ENCODE measurements at places on chromosomes 3 and 15. TPM values are rescaled to one million over a fixed set of nuclear protein-coding genes. Genes with fewer than 3 reads are reported as not detected.
A peak's percentile ranks its signal among the peaks of the same experiment; 100 is the strongest.

Gene SPATA12
- total RNA-seq: 0.10 TPM

Gene TRPM1
- total RNA-seq: not detected

Gene DNAH12
- total RNA-seq: 0.25 TPM

Gene PLA2G4E
- not detected for total RNA-seq

Gene ZMYND10
- total RNA-seq: 4.7 TPM

Gene ABI3BP
- total RNA-seq: 0.69 TPM

Gene NANOGP8
- total RNA-seq: not detected

Gene PRR23E
- total RNA-seq: not detected

DNA sequence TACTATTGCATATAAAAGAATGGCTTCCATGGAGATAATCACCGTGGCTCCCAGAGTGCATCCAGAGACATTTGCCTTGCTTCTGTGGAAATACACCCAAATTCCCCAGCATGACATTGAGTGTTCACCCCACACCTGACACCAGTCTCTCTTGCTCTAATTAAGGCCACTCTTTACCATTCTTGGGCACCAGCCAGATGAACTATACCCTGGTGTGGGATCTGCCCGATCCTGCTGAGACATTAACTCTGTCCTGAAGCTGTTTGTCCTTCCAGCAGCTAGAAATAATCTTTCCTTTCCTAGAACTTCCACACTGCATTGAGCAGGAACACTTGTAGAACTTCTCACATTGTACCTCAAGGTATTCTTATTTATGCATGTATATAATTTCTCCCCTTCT is 105.2 kb downstream of the LPP start:
- no peak for DNase-seq

DNA sequence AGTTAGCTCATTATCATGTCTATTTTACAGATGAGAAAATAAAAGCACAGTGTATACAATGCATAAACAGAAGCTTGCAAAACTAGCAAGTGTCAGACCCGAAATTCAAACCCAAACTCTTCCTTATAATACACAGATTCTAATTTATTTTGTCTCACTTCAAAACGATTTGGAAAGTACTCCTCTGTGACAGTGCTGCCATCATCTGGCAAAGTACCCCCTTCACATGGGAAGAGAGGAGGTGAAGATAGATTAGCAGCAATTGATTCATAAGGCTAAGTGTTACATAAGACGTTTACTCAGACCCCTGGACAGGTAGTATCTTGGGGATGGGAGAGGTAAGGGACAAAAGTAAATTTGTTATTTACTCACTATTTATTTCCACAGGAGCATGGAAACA is 744.0 kb upstream of the SGO1 start:
- DNase-seq: peak; percentile 23

DNA sequence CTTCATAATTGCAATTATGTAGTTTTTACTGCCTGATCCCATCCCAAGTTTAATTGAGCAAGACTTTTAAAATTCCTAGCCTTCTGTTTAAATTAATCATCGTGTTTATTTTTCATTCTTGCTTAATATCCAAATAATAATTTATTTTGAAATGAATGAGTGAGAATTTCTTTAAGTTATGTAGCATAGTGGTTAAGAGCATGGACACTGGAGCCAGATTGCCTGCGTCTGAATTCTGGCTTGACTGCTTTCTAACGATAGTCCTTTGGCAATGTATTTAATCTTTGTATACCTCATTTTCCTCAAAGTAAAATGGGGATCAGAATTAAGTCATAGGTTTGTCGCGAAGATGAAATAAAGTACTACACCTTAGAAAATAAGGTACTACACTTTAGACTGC is 71.4 kb downstream of the LRRC49 start:
- no peak for DNase-seq

- no peak for DNase-seq
Measured at GRCh38 chr15:41543521-41543870, 561 bp downstream of the RPAP1 start.

DNA sequence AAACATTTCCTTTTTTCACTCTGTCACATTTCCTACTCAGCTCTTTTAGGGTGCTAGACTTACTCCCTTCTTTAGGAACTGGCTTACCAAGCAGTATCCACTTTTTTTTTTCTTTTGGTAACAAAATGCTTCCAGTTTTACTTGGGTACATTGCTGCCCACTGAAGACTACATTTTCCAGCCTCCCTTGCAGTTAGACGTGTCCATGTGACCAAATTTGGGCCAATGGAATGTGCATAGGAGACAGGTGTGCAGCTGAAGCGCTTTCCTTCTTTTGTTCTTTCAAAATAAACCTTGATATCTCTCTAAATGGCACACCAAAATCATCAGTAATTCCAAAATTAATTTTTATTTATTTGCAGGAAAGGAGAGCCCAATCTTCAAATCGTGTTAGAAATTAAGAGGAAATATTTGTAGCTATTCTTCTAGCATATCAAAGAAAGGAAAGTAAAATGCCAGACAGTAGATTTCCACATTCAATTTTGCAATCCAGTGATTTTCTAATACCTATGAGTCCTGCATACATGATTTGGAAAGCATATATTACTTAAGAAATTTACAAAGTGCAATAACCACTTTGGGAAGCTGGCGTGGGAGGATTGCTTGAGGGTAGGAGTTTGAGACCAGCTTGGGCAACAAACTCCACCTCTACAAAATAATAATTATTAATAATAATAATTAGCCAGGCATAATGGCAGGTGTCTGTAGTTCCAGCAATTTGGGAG is 422.0 kb upstream of the FRG2C start:
- no peak for DNase-seq

DNA sequence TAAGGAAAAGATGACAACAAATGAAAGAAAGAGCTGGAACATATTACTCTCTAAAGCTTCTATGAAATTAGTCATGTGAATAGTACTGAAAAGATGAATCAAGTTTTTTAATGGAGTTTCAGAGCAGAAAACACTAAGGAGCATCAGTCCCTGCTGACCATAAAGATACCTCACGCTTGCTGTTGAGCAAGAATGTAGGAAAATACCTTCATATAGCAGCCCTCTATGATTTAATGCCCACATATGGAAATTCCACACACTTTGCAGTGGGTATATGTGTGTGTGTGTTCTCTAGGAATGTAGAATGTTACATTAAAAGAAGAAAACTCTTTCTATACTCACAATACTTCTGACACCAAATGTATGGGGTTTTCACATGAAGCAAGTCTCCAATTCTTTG is 355.0 kb downstream of the ERC2 start:
- no peak for DNase-seq

GRCh38 chr3:18208856-18209255 is 216.3 kb downstream of the SATB1 start:
- DNase-seq: no peak

DNA sequence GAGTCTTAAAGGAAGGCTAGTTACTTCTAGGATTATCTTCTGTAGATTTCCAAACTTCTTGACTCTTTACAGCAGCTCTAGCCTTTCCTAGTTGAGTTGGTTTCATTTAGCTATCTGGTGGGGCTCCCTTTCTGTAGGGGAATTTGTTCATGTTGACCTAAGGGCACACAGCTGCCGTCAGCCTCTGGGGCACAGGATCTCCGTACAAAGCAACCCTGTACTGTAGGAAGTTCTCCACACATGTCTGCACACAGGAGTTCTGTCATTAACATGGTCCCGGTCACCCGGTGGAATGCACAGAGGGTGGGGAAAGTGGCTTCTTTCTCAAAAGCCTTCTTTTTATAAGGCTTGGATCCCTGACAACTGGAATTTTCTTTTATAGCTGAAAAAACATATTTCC is 88.7 kb upstream of the TNIK start:
- peak; percentile 32 for DNase-seq

DNA sequence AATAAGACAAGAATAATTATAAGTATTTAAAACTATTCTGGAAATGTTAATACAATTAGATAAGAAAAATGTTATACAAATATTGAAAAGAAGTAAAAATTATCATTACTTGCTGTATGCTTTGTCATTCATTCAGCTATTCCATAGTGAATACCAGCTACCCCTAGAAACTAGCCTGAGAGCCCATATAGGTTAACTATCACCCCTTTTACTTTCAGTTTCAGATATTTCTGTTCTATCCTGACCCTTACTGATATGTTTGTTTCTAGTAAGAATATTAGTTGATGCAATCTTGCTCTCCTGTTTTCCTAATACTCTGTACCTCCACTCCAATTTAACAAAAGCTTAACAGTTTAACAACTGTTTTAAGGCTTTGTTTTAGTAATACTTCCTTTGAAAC is 31.6 kb downstream of the FAM227B start:
- DNase-seq: no peak

DNA sequence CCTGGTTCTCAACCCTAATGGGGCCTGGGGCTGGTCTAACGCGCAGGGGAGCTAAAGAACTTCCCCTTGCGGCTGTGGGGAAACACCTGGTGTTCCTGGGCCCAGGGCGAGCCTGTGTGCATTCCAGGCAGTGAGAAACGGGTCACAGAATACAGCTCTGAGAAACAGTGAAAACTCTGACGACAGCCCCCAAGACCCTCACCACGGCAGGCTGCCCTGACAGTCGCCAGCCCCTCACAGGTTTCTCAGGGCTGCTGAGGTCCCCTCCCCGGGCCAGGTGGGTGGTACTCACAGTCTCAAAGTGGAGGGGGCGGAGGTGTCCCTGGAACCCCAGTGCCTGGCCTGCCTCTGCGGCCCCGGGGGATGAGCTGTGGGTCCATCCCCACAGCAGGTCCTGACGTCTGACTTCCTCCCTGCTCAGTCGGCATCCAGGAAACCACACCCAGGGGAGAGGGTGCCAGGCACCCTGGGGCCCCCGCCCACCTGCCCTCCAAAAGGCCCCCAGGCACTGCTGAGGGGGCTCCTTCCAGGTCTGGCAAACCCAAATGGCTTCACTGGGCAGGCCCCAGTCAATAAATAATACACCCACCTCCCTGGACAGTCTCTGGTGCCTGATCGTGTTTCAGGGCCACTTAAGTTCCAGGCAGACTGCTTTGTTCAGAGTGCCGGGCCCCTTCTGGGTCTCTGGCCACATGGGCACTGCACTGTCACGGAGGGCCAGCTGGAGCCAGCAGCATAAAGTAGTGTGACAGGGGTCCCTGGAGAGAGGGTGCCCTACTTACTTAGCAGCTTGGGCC is 57.7 kb downstream of the IQSEC1 start:
- no peak for DNase-seq

DNA sequence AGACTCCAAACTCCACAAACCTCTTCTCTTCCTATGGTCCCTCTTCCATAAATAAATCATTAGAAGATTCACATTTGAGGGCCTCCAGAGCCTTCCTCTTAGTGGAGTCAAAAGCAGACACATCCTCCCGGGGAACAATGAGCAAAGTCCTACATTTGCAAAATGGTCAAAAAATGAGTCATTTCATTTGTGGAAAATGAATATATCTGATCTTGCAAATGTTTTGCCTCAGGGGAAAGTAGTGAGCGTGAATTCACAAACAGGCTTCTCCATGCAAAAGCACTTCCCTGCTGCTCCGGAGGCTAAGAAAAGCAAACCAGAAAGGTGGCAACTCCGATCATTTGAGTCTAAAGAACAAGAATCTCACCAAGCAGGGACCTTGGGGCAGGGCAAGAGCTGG is 86.7 kb upstream of the IQSEC1 start:
- peak; percentile 13 for DNase-seq

- no peak for DNase-seq
Measured at GRCh38 chr3:138732456-138732855, 102.3 kb downstream of the PIK3CB start.

DNA sequence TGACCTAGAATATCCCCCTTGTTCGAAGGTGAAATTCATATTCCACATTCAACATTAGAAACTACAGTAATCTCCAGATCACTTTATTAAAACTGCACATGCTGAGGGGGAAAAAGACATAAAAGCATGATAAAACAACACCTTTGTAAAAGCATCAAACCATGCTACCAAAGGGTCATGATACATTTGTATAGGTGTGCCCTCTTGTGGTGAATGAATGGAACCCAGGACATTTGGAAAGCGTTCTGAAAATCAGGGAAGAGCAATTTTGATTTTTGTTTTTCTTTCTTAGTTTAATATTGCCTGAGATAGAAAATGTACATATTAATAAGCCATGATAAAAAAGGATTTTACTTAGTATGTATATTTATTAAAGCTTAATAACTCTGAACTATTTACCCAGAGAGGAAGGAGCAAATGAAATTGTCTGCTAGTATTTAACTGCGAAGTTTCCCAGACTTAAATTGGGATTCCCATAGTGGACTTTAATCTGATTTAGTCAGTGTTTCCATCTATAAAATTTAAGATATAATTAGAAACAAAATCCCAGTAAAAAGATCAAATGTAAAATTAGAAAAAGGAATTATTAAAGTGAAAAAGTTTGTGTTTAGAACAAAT is 105.8 kb upstream of the ARL6 start:
- peak; percentile 52 for DNase-seq

DNA sequence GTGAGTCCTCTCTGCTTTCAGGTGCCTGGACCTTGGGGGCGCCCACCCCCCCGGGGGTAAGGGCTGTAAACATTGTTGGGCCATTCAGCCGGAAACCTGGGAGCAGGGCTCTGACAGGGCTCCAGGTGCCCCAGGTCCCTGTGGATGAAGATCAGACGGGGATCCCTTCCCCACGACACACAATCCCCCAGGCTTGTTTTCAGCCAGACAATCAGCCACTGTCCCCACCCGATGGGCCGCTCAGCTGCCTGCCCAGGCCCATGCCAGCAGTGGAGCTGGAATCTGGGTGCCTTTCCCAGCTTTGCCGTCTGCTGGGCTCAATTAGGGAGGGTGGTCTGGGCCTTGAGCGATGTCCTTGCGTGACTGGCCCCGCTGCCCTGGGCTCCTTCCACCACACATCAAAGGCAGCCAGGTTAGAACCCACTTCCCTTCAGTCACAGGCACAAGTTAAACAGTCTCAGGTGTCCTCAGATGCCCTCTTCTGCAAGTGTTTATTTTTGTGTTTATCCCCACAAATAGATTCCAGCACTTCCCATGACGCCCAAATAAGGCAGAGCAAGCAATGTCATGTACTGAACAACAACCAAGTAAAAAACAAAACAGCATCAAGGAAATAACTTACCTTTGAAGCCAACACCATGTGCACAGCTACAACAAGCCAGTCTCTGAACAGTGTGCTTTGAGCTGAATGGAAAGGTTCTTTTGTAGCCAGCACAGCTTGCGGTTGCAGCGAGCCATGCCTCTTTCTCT is 77.0 kb upstream of the ALDH1A3 start:
- no peak for DNase-seq

- no peak for DNase-seq
Measured at GRCh38 chr15:75314552-75315290, 21.1 kb upstream of the COMMD4 start.

GRCh38 chr15:38559636-38560307 is 4.8 kb downstream of the RASGRP1 start:
- DNase-seq: no peak

DNA sequence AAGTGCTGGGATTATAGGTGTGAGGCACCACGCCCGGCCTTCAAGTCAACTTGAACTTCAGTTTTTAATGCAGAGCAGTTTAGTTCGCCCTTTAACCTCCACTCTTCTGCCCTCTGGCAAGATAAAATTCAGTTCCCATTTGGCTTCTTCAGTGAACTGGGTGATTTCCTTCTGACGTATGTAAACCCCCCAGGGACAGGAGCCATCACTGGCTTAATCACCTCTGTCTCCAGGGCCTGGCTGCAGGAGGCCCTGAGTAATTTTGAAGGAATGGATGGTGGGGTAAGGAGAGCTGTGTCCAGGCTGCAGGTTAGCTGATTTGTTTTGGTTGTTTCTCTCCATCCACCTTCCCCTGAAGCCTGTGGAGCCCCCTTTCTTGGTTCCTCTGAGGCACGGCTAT is 11.9 kb downstream of the MCM2 start:
- DNase-seq: no peak

GRCh38 chr15:45919806-45920205 is 285.0 kb downstream of the SQOR start:
- DNase-seq: peak; percentile 99

GRCh38 chr3:46194868-46195553 is 13.1 kb downstream of the CCR1 start:
- no peak for DNase-seq
